ENCODE measurements at places on chromosomes 1 and 21.

DNA sequence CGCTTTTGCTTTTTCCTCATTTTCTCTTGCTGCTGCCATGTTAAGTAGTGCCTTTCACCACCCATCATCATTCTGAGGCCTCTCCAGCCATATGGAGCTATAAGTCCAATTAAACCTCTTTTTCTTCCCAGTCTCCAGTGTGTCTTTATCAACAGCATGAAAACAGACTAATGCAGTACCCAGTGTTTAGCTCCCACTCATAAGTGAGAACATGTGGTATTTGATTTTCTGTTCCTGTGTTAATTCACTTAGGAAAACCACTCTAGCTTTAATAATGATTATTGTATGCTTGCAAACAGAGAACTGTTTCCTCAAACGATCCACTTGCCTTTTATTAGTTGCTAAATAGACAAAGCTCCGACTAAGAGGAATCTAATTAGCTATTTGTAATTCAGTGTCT, 43.3 kb downstream of the IL23R start:
- DNase-seq = no peak

GRCh38 chr1:245263529-245264095, 108.8 kb downstream of the KIF26B start:
- no peak for DNase-seq

DNA sequence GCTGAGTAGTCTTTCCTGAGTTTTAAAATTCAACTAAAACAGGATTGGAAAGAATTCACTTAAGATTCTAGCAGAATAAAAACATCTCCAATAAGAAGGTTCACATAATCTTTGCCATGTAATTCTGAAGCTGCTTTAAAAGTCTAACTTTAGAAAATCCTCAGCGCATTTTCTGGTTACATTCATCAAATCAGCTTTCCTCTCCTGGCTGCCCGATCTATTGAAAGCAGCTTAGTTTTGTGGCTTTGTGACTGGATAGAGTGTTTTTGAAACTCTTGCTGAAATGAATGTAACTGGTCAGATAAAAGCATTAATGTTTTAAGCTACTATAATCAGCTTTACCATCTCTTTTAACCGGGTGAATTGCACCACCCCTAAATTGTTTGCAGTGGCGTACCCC, 66.8 kb downstream of the DOP1B start:
- no peak for DNase-seq

DNA sequence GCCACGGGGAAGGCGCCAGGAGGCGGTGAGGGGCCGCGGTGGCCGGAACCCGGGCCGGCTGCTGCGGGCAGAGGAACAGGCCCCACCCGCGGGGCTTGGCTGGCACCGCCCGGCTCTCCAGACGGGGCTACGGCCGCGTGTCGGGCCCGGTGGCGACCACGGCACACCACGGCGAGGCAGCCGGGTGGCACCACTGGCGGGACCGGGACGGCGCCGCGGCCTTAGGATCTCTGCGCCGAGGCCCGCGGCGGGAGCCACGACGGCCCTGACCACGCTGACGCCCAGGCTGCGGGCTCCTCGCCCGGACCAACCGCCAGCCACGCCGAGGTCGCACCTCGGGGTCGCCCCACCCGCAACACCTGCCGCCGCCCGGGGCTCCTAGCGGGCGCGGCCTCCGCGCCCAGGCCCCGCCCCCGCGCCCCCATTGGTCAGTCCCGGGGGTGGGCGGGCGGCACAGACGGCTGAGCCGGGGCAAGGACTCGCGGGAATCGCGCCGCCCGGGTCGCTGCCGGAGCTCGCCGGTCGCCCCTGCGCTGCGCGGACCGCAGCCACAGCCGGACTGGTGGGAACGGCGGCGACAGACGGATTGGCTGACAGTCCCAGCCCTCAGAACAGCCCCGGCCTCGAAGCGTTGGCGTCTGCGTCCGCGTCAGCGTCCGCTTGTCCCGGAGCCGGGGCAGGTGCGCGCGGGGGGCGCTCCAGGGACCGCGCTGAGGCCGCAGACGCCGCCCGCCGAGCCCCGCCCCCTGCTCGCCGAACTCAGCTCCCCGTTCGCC, at the start of gene BMP8A:
BMP8A (plus strand) TSS at position 491 of the 776 bp plus-strand sequence. CDS start 356 bp downstream, outside the sequence.
- peak; percentile 72 for DNase-seq

DNA sequence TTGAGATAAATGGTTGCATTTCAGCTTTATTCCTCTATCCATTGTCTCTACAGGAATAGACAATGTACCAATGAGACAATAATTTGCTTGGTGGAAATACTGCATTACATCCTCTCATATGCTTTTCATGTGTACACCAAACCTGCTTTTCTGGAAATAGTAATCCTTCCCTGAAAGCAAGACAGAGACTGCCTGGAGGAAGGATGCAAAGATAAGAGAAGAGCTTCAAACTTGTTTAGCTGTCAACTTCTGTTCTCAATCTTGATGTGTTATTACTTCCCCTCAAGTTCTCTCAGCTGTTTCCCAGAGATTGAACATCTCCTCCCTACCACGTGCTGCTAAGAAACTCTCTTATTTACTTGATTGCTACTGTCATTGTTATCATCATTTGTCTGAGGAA, 1125.4 kb upstream of the TMPRSS15 start:
- no peak for DNase-seq

GRCh38 chr1:90046635-90047034, 51.7 kb downstream of the ZNF326 start:
- no peak for DNase-seq

- DNase-seq = no peak
These were observed 48.0 kb downstream of the PDE4B start for GRCh38 chr1:65840683-65841082.

- DNase-seq = peak; percentile 52
These were observed 1.1 kb downstream of the LPGAT1 start for GRCh38 chr1:211829343-211830054.

DNA sequence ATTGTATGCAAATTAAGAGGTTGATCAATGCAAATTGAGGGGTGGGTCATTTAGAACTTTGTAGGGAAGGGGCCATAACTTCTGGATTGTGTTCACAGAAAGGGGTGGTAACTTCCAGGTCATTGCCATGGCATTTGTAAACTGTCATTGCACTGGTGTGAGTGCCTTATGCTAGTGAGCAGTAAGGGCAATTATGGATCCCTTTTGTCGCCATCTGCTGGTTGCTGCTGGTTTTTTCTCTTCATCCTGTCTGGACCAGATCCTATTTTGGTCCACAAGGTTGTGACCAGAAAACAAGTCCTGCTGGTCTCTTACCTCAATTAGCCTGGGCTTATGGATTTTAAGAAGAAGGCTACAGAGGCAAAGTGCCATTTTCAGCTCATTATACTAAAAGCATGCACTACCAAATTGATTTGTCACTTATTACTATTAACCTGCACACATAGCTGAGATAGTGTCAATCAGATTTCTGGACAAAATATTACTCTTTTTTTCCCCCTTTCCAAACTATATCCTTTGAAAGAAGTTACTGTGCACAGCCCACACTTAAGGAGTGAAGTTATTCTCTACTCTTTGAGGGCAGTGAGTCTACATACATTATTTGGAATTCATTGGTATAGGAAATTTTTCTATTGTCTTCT, 196.2 kb downstream of the ZC3H11B start:
- no peak for DNase-seq

DNA sequence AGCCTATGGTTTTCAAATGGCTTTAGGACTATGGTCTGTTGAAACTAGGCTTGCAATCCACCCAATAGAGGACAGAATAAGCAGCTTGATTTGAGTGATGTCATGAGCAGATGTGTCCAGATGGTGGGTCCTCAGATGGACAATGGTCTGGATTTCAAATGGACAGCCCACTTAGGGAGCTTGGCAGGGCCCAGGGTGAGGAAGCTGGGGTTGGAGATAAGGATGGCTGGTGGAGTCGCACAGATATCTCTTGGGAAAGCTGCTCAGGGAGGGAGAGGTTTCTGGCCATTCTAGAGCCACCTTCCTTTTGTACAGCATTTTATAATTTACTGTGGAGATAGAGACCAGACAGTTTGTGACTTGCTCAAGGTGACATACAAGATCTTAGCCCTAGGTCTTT, 55.0 kb downstream of the NFASC start:
- DNase-seq = no peak

- DNase-seq = no peak
These were observed 10.3 kb downstream of the CD2 start for GRCh38 chr1:116764466-116764898.

DNA sequence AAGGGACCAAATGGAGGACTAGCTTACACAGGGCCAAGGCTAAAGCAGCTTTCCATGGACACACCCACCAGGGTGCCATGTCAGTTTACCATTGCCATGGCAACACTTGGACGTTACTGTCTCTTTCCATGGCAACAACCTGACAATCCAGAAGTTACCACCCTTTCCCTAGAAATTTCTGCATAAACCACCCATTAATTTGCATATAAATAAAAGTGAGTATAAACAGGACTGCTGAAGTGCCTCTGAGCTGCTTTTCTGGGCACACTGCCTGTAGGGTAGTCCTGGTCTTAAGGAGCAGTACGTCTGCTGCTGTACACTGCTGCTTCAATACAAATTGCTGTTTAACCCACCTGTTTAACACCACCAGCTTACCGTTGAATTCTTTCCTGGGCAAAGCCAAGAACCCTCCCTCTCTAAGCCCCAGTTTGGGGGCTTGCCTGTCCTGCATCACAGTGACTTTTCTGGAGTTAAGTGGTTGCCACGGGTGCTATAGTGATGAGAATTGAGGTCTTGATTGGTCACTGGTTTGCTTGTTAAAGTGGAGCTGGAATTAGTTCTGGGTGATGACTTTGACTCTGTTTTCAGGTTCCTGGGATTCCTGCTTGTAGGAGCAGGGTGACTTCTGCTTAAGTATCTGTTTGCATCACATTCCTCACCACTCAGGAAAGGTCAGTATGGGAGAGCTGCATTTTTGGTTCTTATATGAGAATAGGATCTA, 83.2 kb downstream of the CLDN17 start:
- no peak for DNase-seq

DNA sequence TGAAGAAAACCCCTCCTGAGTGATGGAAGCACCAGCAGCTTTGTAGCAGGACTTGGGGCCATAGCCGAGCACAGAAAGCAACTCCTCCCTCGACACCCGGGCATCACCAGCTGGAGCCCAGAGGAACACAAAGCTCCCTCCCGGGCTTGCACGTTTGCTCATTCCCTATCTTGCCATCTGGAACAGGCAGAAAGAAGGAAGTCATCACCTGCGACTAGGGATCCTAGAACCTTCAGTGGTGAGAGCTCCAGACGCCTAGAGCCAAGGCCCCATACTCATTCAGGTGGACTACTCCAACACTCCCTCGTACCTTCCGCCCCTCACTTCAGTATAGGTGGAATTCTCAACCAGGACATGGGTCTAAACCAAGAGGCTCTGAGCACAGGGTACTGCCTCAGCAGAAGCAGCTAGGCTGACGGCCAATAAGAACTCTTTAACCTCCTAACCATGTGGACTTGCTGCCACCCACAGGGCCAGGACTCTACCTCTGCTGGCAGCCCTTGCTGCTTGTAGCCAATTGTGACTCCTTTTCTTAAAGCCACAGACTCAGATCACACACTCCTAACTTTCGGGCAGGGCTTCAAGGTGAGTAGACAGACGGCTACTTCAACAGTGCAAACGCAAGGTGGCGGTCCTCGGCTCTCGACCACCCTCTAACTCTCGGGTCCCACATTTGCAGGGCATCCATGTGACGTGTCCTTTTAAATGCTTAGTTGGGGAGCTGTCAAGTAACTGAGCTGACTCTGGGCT, 65.4 kb downstream of the NPHP4 start:
- no peak for DNase-seq

GRCh38 chr1:115450501-115451040, 112.5 kb upstream of the NGF start:
- no peak for DNase-seq

- DNase-seq = no peak
These were observed 2.1 kb downstream of the GPR161 start for GRCh38 chr1:168134642-168135041.

DNA sequence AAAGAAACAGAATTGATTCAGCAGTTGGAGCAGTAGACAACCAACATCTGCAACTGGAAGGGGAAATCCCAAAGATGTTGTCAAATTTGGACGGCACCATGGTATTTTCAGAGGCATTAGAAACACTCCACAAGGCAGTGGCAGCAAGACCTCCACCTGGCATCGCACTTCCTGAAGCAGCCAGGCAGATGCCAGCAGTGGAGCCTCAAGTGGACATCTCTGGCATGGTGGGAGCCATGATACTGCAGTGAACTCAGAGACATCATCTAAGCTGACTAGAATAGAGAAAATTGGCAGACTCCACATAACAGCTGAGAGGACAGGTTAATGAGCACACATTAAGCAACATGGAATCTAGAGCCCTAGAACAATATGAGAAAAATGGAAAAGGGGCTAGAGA, 33.9 kb upstream of the RGS8 start:
- no peak for DNase-seq

GRCh38 chr1:12453400-12454343, 164.3 kb downstream of the DHRS3 start:
- DNase-seq = no peak

DNA sequence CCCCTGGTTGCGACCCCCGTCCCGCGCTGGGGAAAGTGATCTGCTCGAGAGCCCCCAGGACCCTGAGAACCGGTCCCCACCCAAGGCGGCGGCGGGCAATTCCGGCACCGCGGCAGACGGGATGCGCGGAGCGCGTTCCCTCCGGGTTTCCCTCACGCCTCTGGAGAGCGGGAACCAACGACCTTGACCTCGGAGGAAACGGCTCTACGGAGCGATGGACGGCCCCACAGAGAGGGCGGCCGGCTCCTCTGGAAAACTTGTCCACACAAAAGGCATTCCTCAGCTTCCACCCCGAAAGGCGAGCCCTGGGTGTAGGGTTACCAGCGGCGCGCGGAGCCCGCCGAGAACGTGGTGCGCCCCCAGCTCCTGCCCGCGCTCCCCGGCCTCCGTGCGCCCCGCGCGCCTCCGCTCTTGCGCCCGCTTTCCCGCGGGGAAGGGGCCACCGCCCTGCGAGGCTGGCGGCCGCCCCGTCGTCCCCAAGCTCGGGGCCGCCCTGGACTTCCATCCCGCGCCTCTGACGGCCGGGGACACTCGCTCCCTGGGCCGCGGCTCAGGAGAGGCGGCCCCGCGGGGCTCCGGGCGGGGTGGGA, 391 bp upstream of the KIAA1614 start:
- peak; percentile 23 for DNase-seq

GRCh38 chr1:10865518-10866320, 69.3 kb upstream of the CASZ1 start:
- no peak for DNase-seq
